ENCODE measurements at places on chromosomes 3 and 15.

DNA sequence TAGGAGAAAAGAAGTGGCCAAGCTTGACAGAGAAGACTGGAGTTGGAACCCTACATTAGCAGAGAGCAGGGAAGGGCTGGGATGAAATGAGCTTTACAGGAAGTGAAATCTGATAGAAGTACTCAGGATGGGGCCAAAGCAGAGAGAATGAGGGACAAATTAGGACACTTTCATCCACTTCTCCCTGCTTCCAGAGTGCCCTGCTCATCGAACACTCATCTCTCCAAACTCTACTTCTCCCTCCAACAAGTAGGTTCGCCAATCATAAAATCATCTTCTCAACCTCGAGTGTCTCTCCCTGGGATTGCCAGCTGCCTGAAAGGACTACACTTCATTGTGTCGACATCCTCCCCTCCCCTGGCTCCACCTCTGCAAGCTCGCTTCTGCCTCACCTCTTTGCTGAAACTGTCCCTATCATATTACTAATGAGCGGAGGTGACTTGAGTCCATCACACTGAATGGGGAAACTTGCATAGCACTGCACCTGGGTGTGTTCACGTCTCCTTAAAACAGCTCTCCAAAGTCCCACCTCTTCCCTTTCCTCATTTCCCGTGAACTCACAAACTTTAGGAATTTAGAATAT is 365.8 kb downstream of the FOXP1 start:
- no peak for DNase-seq

GRCh38 chr3:172647080-172647479 is 63.8 kb downstream of the NCEH1 start:
- no peak for DNase-seq

DNA sequence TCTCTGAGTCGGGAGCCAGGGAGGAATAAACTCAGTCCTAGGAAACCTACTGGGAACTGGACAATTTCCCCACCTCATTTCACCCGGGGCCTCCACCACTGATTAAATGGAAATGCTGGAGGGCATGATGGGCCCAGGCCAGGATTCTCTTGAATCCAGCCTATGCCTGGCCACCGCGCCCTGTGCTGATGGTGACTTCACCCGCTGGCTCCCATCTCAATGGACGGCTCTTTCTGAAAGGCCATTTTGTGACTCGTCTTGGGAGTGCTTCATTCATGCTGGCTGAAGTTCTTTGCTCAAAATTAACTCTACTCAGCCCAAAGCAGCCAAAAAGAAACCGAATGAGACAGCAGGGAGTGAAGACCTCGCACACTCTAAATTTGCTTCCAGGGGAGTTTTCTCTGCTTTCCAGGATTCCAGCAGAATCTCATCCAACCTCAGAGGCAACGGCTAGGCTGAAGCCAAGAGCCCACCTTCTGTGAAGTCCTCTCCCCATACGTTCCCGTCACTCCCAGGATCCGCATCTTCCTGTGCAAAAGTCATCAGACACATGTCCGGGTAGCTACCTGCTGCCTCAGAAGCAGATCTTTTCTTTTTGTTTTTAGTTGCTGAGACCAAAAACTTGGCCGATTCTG is 266.0 kb upstream of the ICE2 start:
- peak; percentile 83 for DNase-seq

DNA sequence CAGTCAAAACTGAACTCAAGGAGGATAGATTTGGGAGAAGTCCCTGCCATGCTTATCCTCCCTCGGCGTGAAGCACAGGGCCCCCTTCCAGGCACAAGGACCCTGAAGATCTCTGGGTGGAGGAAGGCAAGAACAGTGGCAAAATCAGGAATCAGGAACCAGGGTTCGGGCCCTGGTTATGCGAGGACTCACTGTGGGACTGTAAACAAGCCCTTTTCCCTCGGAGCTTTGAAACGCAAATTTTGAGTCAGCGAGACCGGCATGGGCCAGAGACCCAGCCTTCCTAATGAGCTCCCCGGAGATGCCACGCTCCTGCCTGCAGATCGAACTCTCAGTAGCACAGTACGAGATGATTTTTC is 70.1 kb downstream of the SLC12A8 start:
- no peak for DNase-seq

DNA sequence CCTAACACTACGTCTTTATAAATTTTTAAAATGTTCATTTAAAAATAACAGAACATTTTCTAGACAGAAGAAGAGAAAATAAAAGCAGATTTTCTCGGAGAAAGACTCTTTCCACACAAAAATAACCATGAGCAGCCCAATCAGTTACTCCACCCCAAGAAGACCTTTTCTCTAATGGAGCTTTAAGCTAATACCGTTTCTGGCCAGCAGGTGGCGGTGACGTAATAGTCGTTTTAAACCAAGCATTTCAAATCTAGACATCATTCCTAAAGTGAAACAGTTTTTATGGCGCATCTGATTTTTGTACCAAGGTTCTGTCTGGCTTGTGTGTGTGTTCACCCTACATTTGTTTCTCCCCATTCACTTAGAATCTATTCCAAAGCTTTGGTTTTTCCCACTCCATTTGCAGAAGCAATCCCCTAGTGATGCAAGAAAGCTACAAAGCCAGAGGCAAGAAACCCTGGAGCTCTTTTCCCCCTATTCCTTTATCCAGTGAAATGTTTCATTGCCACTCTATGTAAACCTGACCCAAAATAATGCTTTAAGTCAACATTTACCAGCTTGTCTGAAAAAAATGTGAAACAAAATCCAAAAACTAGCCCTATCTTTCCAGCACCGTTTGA is 336.7 kb upstream of the IGF1R start:
- peak; percentile 74 for DNase-seq

- no peak for DNase-seq
Measured at GRCh38 chr3:195999896-196000295, 82.0 kb downstream of the TFRC start.

DNA sequence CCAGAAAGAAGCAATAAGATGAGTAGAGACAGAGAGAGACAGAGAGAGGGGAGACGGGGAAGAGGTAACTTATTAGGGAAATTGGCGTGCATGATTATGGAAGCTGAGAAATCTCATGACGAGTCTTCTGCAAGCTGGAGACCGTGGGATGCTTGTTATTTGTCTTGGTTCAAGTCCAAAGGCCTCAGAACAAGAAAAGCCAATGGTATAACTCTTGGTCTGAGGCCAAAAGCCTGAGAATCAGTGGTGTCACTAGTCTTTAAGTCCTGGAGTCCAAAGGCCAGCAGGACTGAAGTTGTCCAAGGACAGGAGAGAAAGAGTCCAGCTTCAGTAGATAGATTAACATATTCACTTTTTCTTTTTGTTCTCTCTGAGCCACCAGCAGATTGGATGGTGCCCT is 613.6 kb downstream of the CADM2 start:
- DNase-seq = no peak

- DNase-seq = no peak
Measured at GRCh38 chr3:151841801-151842200, 27.9 kb downstream of the AADAC start.

DNA sequence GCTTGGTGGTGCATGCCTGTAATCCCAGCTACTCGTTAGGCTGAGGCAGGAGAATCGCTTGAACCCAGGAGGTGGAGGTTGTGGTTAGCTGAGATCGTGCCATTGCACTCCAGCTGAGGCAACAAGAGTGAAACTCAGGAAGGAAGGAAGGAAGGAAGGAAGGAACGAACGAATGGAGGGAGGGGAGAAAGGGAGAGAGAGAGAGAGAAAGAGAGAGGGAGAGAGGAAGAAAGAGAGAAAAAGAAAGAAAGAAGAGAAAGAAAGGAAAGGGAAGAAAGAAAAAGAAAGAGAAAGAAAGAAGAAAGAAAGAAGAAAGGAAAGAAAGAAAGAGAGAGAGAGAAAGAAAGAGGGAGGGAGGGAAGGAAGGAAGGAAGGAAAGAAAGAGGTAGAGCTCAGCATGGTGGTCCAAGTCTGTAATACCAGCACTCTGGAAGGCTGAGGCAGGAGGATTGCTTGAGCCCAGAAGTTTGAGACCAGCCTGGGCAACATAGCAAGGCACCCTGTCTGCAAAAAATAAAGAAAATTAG is 81.9 kb downstream of the P2RY1 start:
- DNase-seq = no peak

- DNase-seq = no peak
Measured at GRCh38 chr3:140186421-140186920, 251.5 kb downstream of the CLSTN2 start.

DNA sequence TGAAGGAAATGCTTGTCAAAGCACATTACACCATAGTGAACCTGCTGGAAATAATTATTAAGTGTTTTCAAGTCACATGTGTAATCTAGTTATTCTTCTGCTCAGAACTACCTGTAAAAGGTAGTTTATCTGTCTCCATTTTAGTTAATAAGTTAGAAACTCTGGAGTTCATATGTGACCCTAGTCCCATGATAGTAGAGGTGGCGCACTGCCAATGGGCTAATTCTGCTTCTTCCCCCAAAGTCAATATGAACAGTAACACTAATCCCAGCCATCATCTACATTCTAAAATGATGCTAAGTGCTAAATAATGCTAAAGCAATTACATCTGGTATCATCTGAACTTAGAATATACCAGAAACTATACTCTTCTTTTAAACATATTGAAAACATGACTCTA is 361.0 kb upstream of the NECTIN3 start:
- DNase-seq = no peak

DNA sequence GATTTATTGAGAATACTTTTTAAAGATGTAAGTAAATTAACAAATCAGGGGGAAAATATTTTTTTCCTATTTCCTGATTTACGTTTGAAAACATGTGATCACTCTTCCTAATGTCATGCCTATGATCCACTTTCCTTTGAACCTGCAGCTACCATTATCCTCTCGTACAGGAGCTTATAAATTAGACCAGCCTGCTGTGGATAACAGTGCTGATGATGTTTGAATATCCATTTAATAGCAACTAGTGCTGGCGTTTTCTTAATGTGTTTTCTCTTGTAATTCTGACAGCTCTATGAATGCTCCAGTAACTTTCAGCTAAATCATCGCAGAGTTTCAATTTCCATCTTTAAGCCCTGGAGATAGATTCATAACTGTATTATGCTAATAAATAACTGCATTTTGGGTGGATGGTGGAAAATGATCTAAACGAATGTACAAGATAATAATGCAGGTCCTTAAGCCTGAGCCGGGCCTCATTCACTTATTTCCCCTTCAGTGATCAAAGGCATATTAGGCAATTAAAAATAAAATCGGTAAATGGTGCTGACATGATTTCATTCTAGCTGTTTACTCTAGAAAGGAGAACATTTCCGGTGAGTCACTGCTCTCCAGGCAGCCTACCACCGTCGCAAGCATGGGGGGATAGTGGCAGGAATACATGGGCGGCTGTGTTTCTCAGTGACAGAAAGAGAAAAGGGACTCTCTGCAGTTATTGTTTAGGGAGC is 58.5 kb upstream of the SLC24A5 start:
- no peak for DNase-seq

DNA sequence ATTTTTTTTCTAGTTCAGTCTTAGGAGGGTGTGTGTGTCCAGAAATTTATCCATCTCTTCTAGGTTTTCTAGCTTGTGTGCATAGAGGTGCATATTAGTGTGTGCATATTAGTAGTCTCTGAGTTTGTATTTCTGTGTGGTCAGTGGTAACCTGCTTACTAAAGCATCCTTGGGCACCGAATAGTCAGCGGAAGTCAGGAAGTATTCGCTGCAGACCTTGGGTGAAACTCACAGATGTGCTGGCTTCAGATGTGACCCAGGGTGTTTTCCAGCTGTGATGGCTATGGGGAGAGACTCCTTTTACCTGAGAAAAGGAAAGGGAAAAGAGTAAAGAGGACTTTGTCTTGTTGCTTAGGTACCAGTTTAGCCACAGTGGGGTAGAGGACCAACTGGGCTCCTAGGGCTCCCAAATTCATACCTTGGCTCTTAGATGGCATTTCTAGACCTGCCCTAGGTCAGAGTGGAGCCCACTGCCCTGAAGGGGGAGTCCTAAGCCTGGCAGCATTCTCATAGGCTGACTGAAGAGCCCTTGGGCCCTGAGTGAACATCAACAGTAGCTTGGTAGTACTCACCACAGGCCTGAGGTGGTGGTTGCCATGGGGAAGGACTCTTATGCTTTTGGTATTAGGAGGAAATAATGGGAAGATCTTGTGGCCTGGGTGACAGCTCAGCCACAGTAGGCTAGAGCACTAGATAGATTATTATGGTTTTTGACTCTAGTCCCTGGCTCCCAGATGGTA is 286.0 kb upstream of the ZPLD1 start:
- no peak for DNase-seq

DNA sequence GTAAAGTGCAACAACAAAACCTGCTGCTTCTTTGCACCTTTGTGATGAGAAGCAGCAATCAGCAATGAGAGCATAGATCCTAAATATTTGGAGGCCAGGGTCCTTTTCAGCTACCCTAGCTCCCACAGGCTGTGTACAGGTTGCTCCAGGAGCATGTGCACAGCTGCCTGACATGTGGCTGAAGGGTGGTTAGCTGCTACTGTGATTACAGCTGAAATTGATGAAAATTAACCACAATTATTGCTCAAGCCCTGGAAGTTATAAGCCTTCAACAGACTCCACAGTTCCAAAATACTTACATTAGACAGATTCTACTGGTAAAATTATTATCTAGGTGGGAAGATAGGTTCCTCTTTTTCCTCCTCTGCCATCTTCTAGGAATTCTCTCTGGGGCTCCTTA is 28.5 kb downstream of the COMMD2 start:
- DNase-seq = no peak

DNA sequence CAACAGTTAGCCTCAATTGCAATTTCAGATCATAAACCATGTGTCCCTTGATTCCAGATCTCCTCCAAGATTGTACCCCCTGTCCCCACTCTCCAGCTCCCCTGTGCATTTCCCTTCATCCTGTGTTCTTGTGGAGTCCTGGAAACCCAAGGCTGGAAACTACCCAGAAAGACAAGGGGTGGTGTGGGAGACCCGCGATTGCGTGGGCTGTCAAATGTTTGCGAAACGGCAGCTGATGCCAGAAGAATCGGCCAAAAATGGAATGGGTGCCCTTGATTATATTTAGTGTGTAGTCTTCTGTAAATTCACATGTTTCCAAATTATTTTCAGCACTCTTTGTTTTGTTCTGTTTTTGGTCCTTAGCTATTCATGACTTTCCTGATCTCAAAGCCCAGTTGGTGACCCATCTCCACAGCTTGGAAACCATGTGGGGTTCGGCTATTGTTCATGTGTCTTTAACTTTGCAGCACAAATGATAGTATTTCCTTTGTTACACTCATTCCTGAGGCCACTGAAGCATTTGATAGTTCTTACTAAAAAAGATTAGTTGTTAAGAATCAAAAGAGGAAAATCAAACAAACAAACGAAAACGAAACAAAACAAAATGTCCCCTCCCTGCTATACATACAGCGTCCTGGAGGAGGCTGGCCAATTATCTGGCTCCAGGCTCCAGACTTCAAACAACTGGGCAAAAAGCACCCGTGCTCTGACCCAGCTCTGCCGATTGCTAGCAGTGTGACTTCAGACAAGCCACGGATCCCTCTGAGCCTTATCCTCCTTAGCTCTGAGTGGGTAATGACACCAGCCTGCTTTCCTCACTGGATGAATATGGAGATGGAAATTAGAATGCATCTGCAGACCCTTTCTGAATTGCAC is 120.9 kb downstream of the CACNA2D3 start:
- DNase-seq = no peak

DNA sequence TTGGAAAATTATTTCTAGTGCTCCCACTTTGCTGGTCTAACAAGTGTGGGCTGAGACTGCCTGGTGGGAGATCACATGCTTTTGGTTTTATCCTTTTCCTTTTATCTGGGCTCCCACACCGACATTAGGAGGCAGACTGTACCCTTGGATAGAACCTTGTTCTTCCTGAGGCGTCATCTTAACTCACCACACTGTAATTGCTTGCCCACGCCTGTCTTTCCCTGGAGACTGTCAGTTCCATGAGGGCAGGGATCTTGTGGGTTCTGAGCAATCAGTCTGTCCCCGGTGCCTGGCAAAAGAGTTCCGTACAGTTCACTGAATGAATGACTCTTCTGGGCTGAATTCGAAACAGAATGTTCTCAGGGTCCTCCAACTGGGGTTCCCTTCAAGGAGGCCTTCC is 124.6 kb upstream of the ABHD17C start:
- no peak for DNase-seq

Measured in left ventricle myocardium superior (tissue), 1 donor.